Stimulated activated naive CD8-positive, alpha-beta T cell treated with anti-CD3 and anti-CD28 coated beads, Interleukin-15, amount 100 ng/mL, for 72 hours (primary cell): ENCODE measurements at places on chromosomes 16 and 17.

DNA sequence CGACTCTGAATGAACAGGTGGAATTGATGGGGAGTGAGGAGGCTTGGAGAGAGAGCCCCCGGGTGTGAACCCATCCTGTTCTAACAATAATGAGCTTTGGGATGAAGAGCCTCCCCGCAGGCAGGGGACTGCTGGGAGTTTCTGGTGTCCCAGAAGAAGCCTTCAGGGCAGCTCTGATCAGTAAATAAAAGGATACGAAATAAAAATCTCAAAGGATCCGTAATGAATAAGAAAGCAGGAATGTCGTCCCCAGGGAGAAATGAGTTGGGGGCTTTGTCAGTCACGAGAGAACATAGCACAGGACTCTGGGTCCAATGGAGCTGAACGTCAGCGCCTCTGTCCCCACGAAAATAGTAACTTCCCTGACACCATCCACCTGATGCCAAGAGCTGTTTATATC, 113.4 kb downstream of the PITPNC1 start:
- no peak for DNase-seq

DNA sequence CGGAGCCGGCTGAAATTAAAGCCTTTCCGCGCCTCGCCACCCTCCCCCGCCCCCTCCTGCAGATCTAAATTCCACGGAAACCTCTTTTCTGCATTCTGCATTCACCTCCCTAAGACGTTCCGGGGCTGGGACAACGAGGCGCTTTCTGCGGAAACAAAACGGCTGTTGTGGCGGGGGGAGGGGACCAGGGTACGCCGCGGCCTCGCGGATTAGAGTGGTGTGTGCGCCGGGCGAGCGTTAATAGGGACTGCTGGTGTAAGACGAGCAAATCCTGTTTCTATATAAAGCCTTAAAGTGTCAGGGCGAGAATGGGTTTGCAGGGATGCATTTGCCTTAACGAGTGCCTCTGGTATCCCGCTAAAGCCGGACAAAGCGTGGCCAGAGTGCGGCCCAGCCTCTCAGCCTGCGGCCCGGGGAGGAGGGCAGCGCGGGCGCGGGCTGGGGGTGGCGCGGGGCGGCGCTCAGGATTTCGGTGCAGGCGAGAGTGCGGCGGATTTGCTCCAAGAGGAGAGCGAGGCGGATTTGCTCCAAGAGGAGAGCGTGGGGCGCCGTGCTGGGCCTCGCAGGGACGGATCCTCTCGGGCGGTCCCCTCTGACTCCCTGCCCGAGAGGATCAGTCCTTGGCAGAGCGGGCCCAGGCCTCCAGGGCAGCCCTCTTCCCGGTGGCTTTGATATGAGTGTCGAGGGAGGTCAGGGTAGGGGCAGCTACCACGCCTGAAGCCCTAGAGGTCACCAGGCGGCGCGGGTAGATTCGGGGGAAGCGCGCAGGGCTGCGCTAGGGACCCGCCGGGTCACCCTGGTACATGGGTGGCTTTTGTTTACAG, 5.1 kb downstream of the BAHCC1 start:
- no peak for DNase-seq

DNA sequence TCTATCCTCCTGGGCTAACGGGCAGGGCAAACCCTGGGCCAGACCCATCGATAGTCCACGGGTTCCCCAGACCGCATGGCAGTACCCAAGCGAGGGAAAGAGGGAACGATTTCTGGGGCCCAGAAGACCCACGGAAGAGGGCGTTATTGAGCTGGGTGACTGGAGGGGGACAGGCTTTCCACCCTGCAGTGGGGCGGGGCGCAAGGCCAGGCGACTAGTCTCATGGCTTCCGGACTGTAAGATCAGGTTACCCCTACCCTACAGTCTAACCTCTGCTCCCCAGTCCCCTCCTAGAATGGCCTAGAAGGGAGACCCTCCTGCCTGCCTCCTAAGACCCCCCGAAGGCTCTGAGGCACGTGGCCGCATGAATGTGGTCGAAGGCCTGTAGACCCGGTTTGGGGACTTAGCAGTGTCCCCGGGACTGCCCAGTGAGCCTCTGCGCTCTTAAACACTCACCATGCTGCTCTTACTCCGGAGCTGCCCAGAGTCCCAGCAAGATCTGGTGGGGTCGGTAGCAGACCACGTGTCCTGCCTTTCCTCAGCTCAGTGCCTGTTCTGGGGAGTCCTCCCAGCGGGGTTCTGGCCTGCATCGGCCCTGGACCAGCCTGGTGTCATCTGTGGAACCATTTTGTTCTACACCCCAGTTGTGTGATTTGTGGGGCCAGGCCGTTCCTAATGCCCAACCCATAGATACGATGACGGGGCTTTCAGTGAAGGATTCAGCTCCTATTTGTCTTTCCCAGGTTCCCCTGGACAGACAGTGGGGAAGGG, 13.2 kb upstream of the AURKB start:
- DNase-seq: peak; percentile 72

DNA sequence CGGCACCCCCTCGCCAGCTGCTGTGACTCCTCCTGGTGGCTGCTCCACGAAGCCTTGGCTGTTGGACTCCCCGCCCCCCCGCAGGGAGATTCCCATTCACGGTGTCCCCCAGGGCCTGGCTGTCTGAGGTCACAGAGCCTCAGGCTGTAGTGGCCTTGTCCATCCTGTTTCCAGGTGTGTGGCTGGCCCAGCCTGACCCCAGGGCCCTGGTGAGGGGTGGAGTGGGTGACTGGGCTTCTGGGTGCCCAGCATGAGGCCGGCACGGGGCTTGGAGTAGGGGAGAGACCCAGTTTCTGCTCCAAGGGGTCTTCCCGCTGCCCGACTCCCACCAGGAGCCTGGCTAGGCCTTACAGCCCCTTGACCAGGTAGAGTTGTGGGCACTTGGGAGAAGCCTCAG, 10.4 kb downstream of the PRSS27 start:
- DNase-seq: no peak

DNA sequence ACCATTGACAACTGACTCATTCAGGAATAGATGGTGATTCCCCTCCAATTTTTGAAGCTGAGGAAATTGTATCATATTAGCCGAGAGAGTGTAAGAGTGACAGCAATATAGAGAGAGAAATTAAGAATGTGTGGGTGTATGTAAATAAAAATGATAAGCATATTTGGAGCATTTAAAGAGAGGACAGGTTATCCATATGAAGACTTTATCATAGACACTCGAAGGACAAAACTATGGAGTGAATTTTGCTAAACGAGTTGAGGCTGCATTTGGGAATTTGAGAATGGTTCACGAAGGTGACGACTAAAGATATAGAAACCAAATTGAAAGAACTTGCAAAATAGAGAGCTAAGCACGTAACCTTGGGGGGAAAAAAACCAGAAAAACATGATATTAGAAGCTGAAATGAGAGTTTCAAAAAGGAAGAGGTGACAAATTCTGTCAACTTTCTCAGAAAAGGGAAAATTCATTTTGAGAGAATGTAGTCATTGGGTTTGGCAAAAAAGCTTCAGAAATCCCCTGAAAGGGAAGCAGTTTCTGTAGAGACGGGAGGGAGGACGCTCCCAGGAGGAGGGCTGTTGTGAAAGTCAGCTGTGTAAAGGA, 129.7 kb downstream of the KCNJ2 start:
- no peak for DNase-seq

GRCh38 chr16:88705801-88706228, 393 bp downstream of the RNF166 start:
- peak; percentile 41 for DNase-seq

- peak; percentile 55 for DNase-seq
Observed at GRCh38 chr17:7004398-7005253, 7.8 kb upstream of the RNASEK start.
